Activated CD4-positive, alpha-beta T cell treated with anti-CD3 and anti-CD28 coated beads for 1 hour (primary cell): ENCODE measurements at places on chromosomes 1 and 21.

- no peak for DNase-seq
These were observed 32.4 kb upstream of the MGST3 start for GRCh38 chr1:165598676-165599059.

DNA sequence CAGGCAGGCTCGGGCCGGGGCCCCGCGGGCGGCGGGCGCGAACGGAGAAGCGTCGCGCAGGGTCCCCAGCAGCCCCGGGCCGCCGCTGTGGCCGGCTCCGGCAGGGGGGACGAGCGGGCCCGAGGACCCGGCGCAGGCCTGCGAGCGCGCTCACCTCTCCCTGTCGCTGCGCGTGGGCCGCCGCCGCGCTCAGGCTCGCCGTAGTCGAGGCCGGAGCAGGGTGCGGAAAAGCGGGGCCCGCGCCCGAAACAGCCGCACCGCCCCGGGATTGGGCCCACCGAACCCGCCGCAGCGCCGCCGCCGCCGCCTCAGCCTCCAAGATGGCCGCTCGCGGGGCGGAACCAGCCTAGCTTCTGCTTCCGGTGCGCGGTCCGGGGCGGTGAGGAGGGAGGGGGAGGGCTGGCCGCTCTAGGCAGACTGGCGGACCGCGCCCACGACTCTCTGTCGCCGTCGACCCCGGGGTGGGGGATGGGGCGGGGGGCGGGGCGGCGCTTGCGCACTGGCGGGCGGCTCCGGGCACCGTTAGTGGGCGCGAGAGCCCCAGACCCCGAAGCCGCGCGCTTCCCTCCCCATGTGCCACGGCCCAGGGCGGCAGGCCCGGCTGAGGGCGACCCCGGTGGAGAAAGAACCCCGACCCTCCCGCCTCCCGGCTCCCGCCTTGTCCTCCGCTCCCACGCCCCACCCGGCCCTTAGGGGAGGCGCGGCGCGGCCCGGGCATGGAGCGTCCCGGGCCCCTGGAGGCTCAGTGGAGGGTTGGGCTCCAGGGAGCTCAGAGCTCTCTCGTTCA is at the start of gene UBE2J2:
Gene UBE2J2, minus strand, starts transcription at position 343 of the 787 bp plus-strand sequence. CDS start 5,862 bp downstream, outside the sequence.
- peak; percentile 89 for DNase-seq

- no peak for DNase-seq
These were observed 64.7 kb upstream of the LRRC7 start for GRCh38 chr1:69502991-69503390.

- no peak for DNase-seq
These were observed 3.1 kb downstream of the TINAGL1 start for GRCh38 chr1:31579374-31579773.

- DNase-seq = no peak
These were observed 86.5 kb upstream of the WNT4 start for GRCh38 chr1:22229379-22229778.

GRCh38 chr1:109338091-109338490 is 31.3 kb upstream of the MYBPHL start:
- no peak for DNase-seq

GRCh38 chr21:31364253-31364945 is 20.3 kb upstream of the TIAM1 start:
- no peak for DNase-seq

DNA sequence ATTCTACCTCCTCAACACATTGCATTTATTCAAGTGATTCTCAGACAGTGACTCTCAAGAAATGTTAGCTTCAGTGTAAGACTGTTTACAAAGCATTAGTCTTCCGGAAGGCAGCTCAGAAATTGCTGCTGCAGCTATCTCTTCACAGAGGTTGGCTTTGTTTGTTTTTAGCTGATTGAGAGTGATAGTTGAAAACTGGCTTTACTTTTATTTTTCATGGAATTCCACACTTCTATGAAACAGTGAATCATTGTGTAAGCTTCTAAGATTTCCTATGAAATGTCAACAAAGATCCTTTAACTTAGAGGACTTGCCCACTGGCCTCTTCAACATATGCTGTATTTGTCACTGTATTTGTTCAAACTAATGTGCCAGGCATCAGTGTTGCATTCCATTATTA is 121.3 kb downstream of the TNNI3K start:
- no peak for DNase-seq

DNA sequence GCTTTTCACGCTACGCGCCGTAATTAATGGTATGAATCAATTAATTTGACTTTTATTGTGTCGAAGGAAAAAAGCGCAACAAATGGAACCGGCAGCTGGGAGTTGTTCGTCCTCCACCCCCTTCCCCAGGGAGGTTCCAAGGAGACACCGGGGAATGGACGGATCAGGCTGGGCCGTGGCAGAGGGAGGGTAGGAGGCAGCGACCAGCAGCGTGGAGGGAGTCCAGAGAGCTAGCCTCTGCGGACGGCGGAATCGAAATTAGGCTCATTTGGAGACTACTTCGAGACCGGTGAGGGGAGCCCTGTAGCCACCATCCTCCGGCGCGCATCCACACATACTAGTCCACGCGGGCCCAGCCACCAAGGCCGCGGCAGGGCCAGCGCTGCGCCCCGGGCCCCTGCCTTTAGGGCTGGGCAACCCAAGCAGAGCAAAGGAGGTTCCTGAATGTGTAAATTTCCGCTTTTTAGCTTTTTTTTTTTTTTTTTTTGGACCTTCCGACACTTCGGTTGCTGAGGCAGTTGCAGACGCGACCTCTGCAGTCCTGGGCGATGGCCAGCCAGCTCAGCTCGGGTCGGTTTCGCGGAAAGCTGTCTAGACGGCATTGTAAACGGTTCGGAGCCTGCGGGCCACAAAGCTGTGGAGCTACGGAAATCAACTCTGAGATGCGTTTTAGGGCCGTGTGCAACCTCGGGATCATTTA is 2.2 kb upstream of the FOXD3 start:
- DNase-seq = no peak
